ENCODE measurements at places on chromosomes 1 and 21.

DNA sequence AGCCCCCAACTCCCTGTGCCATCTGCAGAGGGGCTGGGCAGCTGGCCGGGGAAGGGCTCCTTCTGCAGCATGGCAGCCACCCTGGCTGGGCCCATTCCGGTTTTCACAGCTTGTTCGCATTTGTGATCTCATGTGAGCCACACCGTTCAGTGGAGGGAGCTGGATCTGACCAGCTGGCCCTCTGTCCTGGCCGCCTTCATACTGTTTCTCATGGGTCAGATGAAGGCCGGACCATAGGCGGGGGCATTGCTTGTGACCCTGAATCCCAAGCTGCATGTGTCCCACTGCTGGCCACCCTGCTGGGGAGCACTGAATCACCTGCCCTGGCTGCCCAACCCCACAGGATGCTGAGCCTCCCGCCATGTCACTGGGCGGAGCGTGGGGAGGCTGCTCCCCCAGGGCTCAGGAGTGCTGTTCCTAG is 36.4 kb upstream of the PRSS38 start:
- DNase-seq = no peak

- peak; percentile 26 for DNase-seq
These were observed at the start of gene ZNF593 for GRCh38 chr1:26169669-26170471. ZNF593 (plus strand) TSS chr1:26169908; CDS start chr1:26169984, 76 bp downstream.

DNA sequence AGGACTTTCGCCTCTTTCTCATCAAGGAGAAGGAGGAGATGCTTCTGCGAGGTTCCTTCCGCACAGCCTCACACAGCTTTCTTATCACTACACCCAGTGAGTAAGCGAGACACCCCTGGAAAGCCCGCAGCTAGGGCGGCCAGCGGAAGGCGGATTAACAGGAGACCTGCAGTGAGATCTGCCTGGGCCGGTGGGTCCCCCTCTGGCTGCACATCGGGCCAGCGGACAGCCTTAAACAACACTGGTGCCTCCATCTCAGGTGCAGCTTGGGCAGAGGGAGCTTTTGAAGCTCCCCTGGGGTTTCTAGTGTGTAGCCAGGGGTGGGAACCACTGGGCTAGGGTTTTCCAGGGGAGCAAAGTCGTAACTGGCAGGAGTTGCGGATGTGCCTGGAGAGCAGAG is 17.5 kb upstream of the MTARC1 start:
- DNase-seq = no peak

- DNase-seq = no peak
These were observed 869.1 kb upstream of the B3GALT2 start for GRCh38 chr1:194055536-194055935.

- no peak for DNase-seq
These were observed 57.6 kb downstream of the PCNT start for GRCh38 chr21:46381541-46381940.

GRCh38 chr1:38000529-38001455 is 4.5 kb downstream of the FHL3 start:
- DNase-seq = no peak

DNA sequence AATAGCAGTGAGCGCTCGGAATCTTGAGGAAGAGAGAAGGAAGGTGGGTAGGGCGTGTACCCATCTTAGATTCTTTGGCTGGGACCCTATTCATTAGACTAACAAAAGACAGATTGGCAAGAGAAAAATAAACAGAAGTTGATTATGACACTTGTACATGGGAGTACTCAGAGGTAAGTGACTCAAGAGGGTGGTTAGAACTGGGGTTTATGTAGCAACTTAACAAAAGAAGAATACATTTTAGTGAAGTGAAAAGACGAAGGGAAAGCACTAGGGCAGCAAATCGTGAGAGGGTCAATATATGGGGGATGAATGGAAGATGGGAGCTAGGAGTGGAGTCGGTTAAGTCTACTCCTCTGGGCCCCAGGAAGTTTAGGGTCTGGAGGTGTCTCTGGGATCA is 25.8 kb upstream of the RCC2 start:
- DNase-seq = no peak

DNA sequence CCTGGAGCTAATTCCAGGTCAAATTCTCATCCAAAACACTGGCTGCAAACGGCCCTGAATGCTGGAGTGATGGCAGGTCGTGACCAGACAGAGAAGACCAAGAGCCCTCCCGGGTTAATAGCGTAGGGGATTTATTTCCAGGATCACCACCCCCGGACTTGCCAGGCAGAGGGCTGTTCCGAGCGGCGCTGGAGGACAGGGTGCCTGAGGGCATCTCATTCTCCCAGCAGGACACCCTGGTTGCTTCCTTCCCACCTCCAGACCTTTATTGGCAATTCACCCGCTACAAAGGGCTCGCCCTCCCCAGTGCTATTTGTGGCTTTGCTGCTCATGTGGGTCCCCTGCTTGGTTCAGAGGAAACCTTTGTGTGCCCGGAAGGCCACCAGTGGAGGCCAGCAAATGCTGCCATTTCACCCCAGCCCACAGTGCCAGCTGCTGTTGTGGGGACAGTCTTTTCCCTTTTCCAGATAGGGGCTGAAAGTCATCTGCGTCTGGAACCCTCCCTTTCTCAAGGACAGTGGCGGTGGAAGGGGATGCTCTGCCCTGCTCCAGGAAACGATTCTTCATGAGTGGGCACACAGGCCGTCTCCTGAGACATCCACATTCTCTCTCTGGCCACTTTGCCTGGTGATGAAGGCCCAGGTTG is 19.0 kb upstream of the C1orf174 start:
- DNase-seq = no peak

DNA sequence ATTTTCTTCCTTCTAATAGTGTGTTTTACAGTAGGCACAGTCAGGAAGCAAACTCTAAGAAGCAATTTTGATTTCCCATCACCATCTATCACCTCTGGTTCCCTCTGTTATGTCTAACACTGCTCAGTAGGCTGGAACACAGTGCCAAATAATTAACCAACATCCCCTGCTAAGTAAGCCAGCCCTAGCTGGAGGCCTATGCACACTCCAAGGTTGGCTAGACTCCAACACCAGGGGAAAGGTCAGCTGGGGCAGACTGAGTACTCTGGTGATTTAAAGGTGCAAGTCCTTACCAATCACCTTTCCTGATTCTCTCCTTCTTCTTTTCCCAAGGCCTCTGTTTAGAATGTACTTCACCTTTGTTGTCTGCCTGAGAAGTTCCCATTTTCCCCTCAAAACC is 46.5 kb upstream of the BEND5 start:
- DNase-seq = no peak

DNA sequence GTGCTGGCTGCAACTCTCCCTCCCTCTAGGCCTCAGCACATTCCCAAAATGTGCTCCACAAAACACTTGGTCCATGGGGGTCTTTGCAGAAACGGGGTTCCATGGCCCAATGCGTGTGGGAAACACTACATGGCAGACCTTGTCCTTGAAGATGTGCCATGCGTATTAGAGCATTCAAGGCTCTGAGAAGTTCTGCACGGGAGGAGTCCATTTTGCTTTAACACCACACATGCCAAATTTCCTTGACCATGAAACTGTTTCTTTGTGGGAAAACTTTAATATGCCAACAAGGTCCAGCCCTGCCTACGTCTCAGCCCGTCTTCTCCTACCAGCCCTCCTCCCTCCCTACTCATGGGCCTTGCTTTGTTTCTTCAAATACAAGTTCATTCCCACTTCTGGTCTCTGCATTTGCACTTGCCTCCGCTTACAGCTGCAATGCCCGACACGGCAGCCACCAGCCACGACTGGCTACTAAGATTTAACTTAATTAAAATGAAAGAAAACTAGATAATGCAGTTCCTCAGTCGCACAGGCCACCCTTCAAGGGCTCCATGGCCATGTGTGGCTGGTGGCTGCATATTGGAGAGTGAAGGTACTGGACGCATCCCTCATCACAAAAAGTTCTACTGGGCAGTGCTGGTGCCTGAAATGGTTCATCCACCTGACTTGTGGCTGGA is 19.2 kb upstream of the TAS1R2 start:
- no peak for DNase-seq

DNA sequence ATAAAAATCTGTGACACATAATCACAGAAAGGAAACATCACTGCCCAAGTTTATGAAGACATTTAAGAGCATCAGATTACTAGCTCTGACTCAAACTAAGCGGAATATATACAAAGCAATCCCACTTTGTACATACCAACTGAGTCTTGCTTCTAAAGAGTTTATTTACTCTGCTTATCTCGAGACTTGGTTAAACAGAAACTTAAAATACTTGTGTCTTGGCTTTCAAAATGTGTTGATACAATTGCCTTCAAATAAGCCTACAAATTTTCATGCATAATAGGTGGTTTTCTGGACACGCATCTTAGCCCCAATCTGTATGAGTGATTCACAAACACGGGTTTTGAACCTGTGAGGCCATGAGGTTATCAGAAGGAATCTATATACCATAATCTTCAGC is 21.0 kb downstream of the CD160 start:
- no peak for DNase-seq

GRCh38 chr1:156690675-156691036 is 13.4 kb upstream of the NES start:
- no peak for DNase-seq

DNA sequence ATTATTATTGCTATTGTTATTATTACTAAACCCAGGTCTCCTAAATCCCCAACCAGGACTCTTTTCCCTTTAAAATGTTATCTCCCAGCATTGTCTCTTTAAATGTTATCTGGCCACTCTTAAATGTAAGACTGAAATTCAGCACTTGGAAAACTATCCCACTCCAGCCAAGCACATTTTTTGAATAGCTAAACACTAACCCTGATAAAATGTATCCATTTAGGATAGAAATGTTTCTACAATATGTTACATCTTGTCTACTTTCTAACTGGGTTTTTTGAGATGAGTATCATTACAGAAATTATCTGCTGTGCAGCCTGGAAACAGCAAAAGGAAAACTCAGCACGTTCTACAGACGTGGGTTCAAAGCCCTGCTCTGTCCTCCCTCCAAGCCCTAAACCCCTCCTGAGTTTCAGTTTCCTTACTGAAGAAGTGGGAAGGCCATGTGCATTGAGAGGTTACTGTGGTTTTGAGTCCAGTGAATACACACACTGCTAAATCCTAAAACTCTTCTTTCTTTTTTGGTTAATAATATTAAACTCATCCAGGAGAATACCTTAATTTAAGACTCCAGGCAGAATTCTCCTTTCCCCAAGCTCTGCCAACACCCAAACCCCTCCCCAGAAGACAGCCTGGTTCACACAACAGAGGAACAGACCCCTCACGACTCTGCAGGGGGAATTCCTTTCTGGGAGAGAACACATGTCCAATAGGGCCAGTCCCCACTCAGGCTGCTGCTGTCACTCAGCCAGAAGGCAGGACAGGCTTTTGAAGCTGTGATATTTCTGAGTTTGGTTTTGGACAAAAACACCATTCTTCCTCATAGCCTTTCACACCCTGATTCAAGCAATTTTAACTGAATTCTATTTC is 41.9 kb downstream of the HIVEP3 start:
- no peak for DNase-seq

DNA sequence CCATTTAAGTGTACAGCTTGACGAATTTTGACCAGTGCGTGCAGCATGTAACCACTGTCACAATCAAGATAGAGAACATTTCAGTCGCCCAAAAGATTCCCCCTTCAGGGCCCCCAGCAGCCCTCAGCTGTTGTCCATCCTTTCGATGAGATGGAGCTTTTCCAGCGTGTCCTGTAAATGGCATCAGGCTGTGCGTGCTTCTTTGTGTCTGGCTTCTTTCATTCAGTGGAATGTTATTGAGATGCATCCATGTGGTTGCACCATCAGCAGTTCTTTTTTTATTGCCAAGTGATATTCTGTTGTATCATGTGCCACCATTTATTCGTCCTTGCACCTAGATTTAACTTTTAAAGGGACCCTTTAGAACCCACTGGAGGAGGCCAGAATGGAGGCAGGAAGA is 21.9 kb downstream of the UBE2Q1 start:
- DNase-seq = no peak

- no peak for DNase-seq
These were observed 63.6 kb upstream of the KIF26B start for GRCh38 chr1:245091171-245091621.

DNA sequence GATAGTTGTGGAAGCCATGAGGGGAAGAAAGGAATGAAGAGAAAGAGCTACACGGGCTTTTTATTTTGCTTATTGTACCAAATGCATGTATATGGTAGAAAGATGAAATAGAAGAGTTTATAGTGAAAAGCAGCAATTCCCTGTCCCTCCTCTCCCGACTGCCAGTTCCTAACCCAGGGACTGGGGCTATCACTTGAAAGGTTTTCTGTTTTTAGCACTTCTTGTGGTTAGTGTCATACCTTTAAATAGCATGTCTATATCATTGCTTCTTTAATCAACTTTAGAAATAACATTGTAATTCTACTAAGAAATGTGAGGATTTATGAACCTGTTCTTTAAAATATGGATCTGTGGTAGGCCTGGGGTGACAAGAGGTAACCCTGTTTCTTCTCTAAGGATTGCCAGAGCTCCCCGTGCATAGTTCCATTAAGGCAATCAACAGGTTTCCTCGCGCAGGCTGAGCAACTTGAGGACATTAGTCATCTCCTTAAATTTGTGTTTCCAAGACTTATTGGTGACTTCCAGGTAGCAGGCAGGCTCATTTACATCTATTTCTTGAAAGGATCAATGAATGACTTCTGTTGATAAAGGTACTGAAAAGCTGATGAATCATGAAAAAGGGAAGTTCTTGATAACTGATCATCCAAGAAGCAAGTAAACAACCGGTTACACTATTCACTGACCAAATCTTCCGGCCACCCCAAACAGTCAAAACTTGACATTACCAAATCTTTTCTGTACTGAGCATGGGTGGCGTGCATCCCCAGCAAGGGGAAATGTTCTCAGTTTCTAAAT is 37.8 kb upstream of the S1PR1 start:
- DNase-seq = no peak

DNA sequence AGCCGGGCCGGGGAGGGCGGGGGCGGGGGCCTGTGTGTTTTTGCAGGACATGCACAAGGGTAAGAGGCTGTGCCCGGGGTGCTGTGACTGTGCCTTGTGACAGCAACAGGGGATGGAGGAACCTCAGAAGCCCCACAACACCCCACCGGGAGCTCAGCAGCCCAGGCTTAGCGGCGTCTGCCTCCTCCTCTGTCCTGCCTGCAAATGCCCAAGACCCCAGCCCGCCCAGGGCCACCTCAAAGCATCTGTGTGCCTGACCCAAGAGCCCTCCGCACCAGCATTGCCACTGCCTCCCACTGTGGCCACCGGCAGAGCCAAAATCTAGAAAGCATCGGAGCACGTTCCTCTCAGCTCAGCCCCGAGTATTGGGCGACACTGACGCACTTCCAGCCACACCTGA is 2.7 kb upstream of the ACTRT2 start:
- no peak for DNase-seq
